ENCODE measurements at places on chromosomes 7 and 10.
A peak's percentile ranks its signal among the peaks of the same experiment; 100 is the strongest.

GRCh38 chr10:132493756-132494290 lies 43.8 kb upstream of the INPP5A start:
- DNase-seq: no peak

- no peak for DNase-seq
Measured at GRCh38 chr7:28739826-28740225, 218.3 kb downstream of the TRIL start.

- DNase-seq: no peak
Measured at GRCh38 chr10:43056568-43057011, 20.3 kb upstream of the RET start.

DNA sequence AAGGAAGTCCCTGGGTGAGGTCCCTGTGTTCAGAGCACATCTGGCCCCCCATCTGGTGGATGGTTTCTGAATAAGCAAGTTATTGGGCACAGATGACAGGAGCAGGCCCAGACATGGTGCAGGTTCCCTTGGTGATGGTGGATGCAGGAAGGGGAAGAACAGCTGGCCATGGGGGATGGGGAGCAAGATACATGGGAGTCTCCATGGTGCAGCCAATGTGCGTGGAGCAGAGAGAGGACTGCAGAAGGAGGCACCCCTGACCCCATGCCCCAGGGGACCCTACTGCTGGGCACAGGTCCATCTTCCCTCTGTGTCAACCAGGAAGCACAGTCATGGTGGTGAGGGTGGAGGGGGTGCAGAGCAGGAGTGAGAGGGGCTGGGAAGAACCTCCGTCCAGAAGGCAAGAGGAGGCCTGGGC lies 43.8 kb upstream of the RABGEF1 start:
- peak; percentile 9 for DNase-seq

GRCh38 chr7:137453356-137453755 lies 109.8 kb upstream of the PTN start:
- DNase-seq: no peak

DNA sequence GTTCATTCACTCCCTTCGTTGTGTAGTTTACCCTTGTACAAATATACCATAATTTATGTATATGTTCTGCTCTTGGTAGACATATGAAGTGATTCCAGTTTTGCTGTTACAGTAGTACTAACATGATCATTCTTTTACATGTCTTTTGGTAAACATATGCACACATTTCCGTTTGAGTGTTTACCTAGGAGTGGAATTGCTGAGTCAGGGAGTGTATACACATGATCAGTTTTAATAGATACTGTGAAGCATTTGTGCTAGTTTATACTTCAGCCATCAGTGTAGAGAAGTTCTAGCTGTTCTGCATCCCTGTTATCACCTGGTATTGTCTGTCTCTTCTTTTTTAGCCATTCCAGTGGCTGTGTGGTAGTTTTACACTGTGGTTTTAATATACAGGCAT lies 34.5 kb upstream of the CYP26C1 start:
- no peak for DNase-seq

- peak; percentile 99 for DNase-seq
Measured at GRCh38 chr10:4073912-4074311, 288.9 kb upstream of the KLF6 start.

DNA sequence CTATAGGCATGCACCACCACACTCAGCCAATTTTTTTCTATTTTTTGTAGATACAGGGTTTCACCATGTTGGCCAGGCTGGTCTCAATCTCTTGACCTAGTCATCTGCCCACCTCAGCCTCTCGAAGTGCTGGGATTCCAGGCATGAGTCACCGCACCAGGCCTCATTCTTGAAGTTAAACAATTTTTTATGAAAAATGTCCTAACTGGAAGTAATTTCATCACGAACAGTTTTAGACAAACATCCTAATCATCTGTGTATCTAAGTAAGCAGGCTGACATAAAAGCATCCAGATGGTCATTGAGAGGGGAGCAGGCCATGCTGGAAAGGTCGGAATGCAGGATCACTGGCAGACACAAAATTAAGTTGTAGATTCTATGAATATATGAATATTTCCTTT lies 269.1 kb downstream of the ZMYND11 start:
- peak; percentile 83 for DNase-seq

DNA sequence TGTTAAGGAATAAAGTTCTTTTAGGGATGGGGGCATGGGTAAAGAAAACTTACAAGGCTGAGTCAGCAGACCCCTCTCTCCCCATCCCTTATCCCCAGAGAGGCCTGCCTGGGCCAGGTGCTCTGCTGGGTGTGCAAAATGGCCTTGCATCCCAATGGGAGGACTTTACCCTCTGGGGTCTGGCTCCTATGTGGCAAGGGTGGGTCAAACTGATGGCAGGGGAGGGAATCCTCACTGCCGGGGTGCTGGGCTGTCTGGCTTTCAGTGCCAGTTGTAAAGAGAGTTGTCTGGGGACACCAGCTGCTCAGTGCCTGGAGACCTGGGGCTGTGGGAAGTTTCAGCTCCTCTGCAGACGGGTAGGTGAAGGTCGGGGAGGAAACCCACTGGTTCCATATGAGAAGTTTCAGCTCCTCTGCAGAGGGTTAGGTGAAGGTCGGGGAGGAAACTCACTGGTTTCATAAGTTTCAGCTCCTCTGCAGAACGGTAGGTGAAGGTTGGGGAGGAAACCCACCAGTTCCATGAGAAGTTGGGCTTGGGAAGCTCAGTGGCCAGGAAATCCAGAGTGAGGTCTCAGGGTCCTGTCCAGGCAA lies 127.2 kb upstream of the PODXL start:
- DNase-seq: no peak

DNA sequence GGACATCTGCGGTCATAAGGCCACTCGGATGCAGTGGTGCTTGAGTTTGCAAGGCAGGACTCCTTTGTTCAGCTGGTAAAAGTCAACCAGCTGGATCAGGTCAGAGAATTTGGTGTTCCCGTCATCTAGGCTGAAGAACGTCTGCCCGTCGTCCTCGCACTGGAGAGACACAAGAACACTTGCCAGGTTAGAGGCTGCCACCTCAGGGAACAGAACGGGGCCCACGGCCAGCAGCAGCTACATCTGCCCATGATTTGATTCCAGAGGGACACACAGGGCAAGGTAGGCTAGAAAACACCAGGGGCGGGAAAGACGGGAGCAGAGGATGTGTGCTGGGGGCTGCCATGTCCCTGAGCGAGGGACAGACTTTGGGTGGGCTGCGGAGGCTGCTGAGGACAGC lies 27.7 kb upstream of the DDC start:
- DNase-seq: no peak

GRCh38 chr10:129344103-129344502 lies 122.9 kb upstream of the MGMT start:
- no peak for DNase-seq

DNA sequence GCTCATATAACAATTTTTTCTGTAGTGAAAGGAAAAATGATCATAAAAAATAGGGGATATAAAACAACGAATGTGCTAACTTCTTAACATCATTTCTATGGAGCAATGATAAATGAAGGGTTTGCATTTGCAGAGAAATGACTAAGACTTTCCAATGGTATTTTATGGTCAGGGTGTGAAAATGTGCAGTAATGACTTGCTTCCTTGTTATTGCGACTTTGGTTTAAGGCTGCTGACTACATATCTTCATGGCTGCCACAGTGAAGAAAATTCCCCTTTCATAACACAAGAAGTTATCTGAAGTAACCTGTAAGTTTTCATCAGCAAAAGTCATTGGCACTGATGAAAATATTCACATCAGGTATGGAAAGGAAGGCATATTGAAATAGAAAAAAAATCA lies 166.1 kb upstream of the NRG3 start:
- no peak for DNase-seq

DNA sequence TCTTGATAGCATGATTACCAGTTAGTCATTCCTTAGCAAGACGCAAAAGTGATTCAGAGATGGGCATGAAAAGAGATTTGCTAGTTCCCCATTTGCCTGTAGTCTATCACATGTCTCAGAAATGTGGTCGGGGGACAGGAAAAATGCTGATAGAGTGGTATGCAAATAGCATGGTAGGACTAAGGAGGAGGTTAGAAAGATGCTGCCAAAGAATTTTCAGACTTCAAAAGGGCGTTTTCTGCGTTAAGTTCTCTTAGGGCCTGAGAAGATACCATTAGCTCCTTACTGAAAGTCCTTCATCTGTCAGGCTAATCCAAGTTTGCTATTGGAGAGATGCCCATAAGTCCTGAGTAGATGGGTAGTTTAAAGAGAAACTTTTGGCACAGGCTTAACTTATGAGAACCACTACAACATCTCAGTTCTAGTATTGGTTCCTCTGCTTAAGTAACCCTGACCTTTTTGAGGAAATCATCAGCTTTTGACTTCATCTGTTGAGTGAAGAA lies 2.7 kb downstream of the CALD1 start:
- DNase-seq: no peak

GRCh38 chr10:12482587-12482986 lies 133.2 kb downstream of the CAMK1D start:
- DNase-seq: no peak

GRCh38 chr7:101362334-101363195 lies at the start of gene COL26A1:
Gene COL26A1, plus strand, starts transcription at chr7:101362875. Its CDS starts 158 bp downstream, at chr7:101363033.
- DNase-seq: peak; percentile 29

DNA sequence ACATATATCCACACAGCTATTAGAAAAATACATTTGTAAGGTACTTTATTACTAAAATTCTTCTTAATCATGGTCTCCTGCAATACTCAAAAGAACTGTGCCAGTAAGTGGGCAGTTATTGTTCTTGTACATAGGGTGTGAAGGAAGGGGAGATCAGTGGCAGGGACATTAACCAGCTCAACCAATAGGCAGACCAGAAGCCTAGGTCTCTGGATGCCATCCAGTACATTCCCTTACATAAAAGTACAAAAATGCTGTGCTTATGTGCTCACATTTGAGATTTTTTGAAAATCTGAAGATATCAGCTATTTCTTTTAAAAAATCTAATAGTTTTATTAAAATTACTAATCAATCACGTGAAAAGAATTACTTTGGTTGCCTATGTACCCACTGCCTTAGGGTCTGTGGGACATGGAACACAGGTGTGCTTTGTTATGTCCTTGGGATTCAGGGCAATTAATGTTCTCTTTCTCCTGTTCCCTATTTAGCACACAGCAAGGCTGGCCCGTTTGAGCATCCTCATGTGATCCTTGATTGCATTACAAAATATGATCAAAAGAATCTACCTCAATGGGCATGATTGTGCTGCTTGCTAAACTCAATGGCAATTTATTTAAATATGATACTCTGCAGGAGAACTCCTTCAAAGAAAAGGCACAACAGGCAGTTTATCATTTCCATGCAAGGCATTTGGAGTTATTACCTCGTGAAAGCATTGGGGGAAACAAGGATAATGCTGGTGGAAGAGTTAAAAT lies 22.7 kb downstream of the TWIST1 start:
- DNase-seq: peak; percentile 59

DNA sequence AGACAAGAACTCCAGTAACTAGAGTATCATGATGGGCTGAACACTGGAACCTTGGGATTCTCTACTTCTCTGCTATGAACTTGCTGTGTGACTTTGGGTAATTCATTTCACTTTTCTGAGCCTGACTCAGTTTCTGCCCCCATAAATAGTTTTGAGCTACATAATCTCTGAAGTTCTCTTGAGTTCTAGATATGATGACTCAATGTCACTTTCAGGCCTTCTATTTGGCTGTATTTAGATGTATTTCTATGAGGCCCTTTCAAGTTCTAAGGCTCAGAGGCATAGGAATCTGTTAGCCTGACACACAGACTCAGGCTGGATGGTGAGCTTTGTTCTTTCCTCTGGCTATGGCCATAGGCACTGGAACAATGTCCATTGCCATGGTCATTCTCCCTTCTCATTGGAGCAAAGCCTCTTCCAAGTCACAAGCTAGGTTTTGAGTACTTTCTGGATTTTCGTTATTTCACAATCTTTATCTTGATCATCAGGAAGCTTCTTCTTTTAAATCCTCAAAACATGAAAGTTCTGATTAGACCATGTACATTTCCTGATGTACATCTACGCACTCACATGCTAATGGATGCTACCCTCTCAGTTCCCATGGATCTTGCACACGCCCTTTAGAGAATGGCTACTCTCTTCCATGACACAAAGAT lies 101.6 kb downstream of the TES start:
- DNase-seq: no peak

- DNase-seq: no peak
Measured at GRCh38 chr10:26085549-26085948, 131.0 kb upstream of the GAD2 start.

DNA sequence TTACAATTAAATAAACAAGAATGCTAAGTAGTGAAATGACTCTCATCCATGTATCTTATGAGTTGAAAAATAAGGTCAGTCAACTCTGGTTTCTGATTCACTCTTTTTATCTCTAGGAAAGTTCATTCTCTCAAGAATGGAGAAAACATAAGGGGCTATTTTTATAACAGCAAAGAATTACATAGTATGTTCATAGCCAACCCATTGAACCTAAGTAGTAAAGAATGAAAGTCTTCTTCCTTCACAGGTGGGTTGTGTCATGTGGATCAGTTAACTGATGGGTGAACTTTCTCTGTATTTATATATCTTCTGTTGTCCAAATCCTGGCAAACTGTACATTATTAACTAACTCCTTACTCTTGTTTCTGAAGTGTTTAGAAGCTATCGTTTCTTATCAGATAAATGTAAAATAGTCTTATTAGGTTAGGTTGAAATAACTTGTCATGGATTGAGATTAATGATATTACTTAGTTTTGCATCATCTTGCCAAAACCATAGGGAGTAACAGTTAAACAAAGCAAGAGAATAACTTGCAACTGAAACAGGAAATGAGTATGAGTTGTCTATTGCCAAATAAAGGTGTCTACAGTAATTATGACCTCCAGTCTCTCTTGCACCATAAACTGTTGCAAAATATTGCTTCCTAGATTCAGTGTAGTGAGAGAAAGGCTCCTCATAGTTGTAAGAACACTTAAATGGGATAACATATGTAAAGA lies 86.8 kb downstream of the ANKRD7 start:
- no peak for DNase-seq

DNA sequence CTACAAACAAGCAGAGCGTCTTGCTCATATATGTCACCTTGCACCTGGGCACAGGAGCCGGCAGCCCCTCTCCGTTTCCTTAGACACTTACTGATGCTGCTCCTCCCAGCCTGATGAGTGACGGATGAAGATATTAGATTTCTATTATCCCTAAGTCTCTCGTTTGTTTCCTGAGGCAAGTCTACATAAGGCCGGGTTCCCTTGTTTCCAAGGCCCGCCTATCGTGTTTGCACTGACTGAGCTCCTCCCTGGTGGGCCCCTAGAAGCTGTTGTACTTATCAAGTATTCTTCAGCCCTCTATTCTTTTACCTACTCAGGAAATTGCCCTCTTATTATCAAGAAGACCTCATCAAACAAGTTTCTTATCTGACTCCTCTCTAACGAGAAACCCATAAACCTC lies 18.5 kb downstream of the SH3PXD2A start:
- no peak for DNase-seq

DNA sequence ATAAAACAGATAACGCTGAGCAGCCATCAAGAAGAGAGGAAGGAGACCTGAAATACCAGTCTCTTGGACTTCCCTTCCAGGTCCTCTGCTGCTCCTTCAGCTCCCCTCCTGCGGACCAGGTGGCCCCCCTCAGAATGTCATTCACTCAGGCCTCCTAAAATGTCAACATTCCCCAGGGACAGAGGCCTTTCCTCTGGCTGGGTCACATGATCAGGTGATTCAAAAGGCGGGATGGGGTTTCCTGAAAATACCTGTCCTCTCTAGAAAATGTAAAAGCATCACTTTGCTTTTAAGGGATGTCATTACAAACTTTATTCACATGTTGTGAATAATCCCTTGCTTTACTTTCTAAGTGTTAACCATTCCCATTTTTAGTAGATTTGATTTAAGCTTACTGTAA lies 311.1 kb downstream of the INHBA start:
- DNase-seq: no peak
